Prostate gland (tissue), 2 donors: ENCODE measurements at places on chromosomes 1 and 21. TPM values are rescaled to one million over a fixed set of nuclear protein-coding genes. Genes with fewer than 3 reads are reported as not detected.
A peak's percentile ranks its signal among the peaks of the same experiment; 100 is the strongest.

Gene HEYL
- total RNA-seq, result 2.6 TPM

Gene RNF186
- total RNA-seq, result not detected

Gene ACTL8
- 5.9 TPM for total RNA-seq

Gene DPT
- total RNA-seq, result 4.7 TPM

Gene JMJD4
- total RNA-seq, result 38.3 TPM

DNA sequence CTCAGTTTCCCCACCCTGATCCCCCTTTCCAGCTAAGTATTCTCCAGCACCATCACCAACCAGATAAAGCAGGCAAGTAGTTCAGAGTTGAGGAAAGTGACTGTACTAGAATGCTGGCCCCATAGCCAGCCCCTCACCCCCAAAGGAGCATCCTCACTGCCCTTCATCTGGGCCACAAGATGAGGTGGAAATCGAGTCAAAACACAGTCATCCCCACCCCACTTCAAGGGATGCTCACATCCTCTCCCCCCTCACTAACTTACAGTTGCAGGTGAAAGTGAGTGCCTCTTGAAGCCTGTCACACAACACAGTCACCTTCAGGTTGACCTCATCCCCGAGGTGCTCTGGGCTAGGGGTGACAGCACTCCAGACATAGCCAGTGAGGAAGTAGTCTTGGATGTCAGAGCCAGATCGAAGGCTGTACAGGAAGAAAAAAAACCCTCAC is 30.4 kb downstream of the PIK3C2B start:
- H3K27me3 ChIP-seq, result no peaks in the 10 kb centered on the region
- H3K27ac ChIP-seq, result no peak overlapping the region
- H3K4me3 ChIP-seq, result no peak overlapping the region
- peaks cover 8% of the 10 kb centered on the region for H3K4me1 ChIP-seq

DNA sequence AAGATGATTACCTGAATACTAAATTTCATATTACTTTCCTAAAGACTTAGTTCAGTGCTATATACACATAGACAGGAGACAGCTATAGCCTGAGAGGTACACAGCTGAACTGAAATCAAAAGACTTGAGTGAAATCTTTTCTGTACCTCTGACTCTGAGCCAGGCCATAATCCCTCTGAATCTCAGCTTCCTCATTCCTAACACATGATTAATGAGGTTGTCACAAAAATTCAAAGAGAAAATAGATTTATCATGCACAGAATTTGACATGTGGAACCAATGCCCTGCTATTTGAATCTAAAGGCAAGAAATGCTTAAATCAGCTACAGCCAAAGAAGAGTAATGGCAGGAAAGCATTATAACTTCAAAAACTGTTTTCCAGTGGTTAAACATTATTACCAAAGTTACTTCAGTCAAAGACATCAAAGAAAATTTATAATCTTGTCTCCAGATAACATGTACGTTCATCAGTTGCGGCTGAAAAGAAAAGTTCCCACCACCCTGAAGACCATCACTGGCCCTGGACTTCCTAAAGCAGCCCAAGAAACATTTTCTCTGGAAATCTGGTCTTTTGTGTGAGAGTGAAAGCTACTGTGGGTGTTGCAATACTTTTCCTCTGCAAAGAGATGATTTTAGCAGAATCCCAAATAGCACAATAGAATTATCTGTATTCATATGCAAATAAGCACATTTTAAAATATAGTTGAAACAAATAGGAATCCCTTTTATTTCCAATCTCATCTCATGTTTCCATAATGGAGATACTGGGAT is 13.8 kb upstream of the ATP1A1 start:
- H3K36me3 ChIP-seq, result no peaks in the 10 kb centered on the region
- no peaks in the 10 kb centered on the region for H3K4me1 ChIP-seq
- no peak for DNase-seq
- H3K27me3 ChIP-seq, result no peaks in the 10 kb centered on the region
- no peak overlapping the region for H3K4me3 ChIP-seq

GRCh38 chr1:185971688-185972087 is 237.5 kb downstream of the HMCN1 start:
- no peak for DNase-seq
- no peaks in the 10 kb centered on the region for H3K36me3 ChIP-seq

- no peaks in the 10 kb centered on the region for H3K36me3 ChIP-seq
- no peaks in the 10 kb centered on the region for H3K27me3 ChIP-seq
- H3K27ac ChIP-seq, result peak overlapping the region; percentile 94
- peak overlapping the region; percentile 82 for H3K4me3 ChIP-seq
These were observed 773 bp downstream of the RABIF start for GRCh38 chr1:202888221-202888530.

DNA sequence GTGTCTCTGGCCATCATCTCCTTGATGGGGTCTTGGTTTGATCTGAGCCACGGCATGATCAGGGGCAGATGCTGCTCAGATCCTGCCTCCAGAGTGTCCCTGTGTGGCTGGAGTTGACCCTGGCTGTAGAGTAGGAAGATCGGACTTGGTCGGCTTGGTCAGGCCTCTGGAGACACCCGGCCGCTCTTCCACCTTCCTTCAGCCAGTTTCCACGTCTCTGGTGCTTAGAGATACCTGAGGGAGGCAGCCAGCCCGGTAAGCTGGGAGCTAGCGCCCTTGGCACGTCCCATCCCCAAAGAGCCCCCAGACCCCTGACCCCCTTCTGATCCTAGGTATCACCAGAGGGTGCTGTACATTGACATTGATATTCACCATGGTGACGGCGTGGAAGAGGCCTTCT is 8.8 kb downstream of the MARCKSL1 start:
- no peak overlapping the region for H3K27ac ChIP-seq
- DNase-seq, result no peak
- peaks cover 5% of the 10 kb centered on the region for H3K4me1 ChIP-seq
- H3K36me3 ChIP-seq, result peaks cover 15% of the 10 kb centered on the region
- H3K27me3 ChIP-seq, result no peaks in the 10 kb centered on the region
- no peak overlapping the region for H3K4me3 ChIP-seq

DNA sequence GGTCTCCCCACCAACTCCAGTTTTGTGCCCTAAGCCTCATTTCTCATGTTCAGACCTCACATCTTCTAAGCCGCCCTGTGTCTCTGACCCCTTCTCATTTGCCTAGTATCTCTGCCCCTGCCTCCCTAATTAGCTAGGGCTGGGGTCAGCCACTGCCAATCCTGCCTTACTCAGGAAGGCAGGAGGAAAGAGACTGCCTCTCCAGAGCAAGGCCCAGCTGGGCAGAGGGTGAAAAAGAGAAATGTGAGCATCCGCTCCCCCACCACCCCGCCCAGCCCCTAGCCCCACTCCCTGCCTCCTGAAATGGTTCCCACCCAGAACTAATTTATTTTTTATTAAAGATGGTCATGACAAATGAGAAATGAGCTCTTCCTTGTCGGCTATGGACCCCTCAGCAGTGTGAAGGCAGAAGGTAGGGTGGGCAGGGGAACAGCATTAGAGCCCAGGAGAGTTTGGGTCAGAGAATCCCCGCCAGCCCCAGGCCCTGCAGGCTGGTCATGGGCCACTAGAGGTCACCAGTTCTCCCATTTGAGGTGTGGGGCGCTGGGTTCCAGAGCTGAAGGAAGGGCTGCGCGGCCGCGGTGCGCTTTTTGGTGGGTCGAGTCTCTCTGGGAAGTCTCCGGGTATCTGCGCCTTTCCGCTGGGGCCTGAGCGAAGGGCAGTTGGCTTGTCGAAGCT is 11.5 kb downstream of the ADAMTSL4 start:
- peaks cover 30% of the 10 kb centered on the region for H3K4me1 ChIP-seq
- H3K4me3 ChIP-seq, result peak overlapping the region; percentile 43
- peak; percentile 89 for DNase-seq
- H3K36me3 ChIP-seq, result no peaks in the 10 kb centered on the region
- peak overlapping the region; percentile 100 for H3K27ac ChIP-seq
